ENCODE measurements at places on chromosomes 12 and 14.

DNA sequence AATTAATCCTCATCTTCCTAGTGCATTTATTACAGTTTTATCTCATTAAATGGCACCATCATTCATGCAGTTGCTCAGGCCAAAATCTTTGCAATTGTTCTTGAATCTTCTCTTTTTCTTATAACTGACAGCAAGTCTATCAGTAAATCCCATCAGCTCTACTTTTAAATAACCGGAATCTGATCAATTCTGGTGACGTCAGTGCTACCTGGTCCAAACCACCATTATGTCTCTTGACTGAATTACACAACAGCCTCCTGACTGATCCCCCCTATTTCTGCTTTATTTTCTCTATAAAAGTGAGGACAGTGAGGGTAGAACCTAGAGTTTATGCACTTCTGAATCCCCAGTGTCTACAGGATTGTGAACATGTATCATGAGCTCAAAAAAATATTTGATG lies 787.4 kb downstream of the AACS start:
- DNase-seq: no peak

GRCh38 chr12:78866518-78866917 lies 1.9 kb downstream of the SYT1 start:
- DNase-seq: no peak

DNA sequence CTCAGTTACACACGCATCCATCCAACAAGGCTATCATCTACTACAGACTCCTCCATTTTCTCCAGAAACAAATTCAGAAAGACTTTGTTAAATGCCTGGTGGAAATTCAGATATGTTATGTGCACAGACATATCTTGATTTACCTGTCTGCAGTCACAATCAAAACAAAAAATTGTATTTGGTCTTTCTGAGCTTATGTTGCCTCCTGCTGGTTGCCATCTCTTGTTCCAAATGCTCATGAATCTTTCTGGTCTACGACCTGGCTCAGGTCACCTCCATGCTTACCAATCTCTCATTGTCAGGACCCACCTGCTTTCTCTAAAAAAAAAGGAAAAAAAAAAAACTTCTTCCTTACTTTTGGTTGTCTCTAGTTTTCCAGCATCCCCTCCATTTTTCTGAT lies 169.2 kb upstream of the PLXNC1 start:
- DNase-seq: peak; percentile 29

DNA sequence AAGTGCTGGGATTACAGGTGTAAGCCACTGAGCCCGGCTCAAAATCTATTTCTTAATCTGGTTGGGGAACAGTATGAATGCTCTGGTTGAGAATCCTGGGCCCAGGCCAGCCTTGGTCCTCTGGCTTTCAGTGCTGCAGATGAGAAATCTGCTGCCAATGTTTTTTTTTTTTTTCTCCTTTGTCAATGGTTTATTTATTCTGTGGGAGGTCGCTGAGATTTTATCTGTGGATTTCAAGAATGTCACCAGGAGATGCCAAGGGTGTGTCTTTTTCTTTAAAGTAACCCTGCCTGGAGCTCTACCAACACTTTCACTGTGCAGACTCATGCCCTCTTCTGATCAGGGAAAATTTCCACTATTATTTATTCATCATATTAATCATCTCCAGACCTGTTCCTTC lies 3.6 kb downstream of the SLC25A29 start:
- no peak for DNase-seq

- DNase-seq: no peak
Observed at GRCh38 chr12:109521831-109522230, 44.4 kb downstream of the UBE3B start.

- DNase-seq: no peak
Observed at GRCh38 chr14:93032421-93032936, 83.2 kb downstream of the ITPK1 start.

DNA sequence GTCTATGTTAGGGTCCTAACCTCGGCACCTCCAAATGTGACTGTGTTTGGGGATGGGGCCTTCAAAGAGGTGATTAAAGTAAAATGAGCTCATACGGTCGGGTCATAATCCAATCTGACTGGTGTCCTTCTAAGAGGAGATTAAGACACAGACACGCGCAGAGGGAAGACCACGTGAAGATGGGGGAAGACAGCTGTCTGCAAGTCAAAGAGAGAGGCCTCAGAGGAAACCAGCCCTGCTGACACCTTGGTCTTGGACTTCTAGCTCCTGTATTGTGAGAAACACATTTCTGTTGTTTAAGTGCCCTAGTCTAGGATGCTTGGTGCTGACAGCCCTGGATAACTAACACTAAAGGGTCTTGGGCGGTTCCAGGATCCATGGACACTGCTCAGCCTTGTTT lies 109.6 kb downstream of the DICER1 start:
- no peak for DNase-seq

DNA sequence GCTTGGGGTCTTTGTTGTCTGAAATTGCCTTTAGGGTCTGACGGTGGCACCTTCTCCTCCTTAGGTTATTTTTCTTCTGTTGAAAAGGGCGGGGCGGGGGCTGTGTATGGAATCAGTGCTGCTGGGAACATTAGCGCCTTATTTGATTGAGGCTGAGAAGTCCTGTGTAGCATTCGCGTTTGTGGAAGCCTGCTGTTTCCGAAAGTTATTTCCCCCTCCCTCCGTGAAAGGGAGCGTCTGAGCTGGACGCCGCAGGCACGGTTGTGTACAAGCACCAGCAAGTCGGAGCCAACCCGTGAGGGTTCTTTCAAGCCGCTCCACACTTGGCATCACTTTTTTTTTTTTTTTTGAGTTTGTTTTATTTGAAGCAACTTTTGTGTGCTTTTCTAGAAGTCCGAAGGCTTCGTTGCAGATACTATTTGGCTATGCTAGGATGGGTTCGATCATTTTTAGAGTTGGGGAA lies 1.1 kb downstream of the SYNE2 start:
- DNase-seq: peak; percentile 66

DNA sequence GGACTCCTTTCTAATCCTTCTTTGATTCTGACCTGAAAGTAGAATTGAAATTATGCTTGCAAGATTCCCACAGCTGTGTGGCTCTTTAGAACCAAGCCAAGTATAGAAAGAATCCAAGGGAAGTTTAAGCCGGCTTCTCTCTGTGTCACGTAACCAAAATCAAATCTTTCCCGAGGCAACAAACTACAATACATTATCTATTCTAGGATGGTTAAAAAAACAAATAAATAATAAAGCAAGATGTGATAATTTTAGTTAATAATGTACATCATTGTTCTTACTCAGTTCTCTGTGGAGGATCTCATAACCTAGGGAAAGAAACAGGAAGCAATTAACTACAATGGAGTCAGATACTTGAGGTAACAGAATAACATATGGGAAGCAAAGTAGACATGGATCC lies 78.1 kb upstream of the ST8SIA1 start:
- no peak for DNase-seq

- no peak for DNase-seq
Observed at GRCh38 chr12:3753544-3754284, 805 bp upstream of the CRACR2A start.

DNA sequence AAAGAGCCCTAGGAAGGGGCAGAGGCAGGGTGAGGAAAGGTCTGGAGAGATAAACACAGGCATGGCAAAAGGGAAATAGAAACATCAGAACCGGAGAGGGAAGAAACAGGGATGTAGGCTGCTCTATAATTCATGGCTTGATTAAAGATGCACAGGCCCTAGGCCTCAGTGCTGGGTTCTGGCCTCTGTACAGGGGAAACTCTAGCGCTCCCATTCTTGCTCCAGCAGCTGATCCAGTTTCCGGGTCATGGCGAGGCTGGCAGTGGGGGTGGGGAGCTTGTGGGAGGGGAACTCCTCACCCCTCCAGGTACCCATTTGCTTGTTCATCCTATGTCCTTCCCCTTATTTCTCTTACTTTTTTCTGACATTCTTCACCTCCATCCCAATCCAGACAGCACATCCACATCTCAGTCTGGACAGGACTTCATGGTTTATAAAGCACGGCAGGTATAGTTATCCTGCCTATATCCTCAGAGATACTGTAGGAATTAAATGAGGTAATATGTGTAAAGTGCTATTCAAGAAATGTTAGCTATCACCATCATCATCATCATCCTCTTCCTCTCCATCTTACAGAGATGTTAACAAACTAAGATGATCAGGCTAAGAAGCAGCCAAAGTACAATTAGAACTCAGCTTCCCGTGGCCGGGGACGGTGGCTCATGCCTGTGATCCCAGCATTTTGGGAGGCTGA lies 8.0 kb upstream of the GPR84 start:
- no peak for DNase-seq

- DNase-seq: no peak
Observed at GRCh38 chr12:76180401-76181277, 96.2 kb upstream of the NAP1L1 start.

DNA sequence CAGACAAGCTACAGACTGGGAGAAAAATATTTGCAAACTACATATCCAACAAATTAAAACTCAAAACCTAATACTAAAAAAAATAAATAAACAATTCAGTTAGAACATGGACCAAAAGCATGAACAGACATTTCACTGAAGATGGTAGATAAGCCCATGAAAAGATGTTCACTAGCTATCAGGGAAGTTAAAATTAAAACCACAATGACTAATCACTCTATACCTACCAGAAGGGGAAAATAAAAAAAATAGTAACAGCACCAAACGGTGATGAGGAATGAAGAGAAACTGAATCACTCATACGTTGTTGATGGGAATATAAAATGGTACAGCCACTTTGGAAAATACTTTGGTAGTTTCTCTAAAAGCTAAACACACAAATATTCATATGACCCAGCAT lies 31.1 kb upstream of the DHRS7 start:
- DNase-seq: no peak

GRCh38 chr14:61379639-61380184 lies 58.3 kb downstream of the PRKCH start:
- DNase-seq: no peak

DNA sequence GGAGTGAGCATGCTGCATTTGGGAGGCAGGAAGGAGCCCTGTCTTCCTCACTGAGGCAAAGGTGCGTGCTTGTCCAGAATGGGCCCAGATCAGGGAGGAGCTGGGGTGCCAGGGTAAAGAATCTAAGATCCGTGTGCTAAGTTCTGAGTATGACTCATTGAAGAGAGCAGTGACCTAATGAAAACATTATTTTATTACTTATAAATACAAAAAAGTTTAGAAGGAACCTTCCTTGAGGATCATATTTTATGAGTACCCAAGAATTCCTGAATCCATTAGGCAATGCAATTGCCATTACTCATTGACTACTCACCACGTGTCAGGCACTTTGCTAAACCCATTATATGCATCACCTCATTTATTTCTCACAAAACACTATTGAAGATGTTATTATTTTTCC lies 264.7 kb downstream of the EGLN3 start:
- DNase-seq: peak; percentile 55

DNA sequence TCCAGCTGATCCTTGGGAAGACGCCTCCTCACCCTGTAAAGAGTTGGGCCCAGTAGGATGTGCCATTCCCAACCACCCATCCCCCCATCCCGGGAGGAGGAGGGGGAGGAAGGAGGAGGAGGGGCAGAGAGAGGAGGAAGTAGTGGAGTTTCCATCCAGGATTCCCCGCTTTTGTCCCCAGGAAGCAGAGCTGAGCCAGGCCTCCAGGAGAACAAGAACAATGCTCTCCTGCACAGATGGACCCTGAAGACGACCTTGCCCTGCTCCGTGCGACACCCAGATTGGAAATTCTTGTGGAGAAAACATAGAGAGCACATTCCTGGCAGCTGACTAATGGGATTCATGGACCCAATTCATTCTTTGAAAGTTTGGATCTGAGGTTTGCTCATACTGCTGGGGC lies 132.3 kb upstream of the CRY1 start:
- DNase-seq: peak; percentile 42

- no peak for DNase-seq
Observed at GRCh38 chr14:90381011-90381786, 15.6 kb upstream of the CALM1 start.

DNA sequence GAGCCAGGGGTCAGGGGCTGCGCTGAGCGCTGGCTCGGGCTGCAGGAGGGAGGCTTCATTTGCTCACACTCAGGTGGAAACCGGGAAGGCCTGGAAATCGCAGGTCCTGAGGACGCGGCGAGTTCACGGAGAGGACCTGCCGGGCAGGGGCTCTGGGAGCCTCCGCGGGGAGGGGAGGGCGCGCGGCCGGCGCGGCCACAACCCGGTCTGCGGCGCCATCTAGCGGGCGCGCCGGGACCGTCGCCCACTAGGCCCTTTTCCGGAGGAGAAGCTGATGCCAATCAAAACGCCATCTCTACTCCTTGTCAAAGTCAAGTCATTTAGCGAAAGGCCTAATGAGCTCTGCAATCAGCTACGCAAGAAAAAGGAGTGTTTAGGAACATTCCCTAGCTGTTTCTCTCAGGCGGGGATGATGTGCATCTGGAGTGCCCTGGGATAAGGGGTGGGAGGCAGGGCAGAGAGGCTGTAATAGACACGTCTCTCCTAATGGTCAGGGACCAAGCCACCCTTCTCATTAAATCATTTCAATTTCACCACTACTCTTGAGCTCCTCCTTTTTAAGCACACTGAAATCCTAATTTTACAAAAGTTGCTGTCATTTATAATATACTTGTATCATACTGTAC lies 885.8 kb upstream of the TMEM132C start:
- DNase-seq: peak; percentile 50

GRCh38 chr14:82432301-82433105 lies 898.9 kb upstream of the SEL1L start:
- DNase-seq: no peak

Measured in astrocyte of the spinal cord (primary cell).